ENCODE measurements at places on chromosomes 7 and 10. TPM values are rescaled to one million over a fixed set of nuclear protein-coding genes. Genes with fewer than 3 reads are reported as not detected.

DNA sequence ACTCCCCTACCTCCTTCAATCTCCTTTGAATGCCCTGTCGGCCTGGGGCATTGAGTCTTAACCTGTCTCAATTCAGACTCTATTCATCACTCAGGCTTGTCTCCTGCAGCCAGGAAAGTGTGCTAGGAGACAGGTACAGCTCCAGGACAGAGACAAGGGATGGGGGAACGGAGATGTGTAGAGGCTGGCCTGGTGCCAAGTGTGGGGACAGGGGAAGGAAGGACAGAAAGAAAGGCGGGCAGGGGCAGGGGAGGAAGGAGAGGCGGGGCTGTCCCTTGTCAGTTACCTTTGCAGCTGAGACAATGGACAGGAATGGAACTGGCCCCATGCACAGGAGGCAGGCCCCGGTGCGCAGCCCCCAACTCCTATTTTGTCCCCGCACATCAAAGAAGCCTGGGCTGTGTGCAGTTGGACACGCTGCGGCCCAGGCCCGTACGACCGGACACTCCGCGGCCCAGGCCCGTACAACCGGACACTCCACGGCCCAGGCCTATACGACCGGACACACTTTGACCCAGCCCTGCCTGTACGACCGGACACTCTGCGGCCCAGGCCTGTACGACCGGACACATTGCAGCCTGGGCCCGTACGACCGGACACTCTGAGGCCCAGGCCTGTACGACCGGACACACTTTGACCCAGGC lies 36.9 kb downstream of the CHST15 start:
- DNase-seq: no peak

- DNase-seq: no peak
Observed at GRCh38 chr10:119231654-119232053, 24.3 kb downstream of the GRK5 start.

- DNase-seq: no peak
Observed at GRCh38 chr10:131617113-131617858, 283.5 kb upstream of the PPP2R2D start.

DNA sequence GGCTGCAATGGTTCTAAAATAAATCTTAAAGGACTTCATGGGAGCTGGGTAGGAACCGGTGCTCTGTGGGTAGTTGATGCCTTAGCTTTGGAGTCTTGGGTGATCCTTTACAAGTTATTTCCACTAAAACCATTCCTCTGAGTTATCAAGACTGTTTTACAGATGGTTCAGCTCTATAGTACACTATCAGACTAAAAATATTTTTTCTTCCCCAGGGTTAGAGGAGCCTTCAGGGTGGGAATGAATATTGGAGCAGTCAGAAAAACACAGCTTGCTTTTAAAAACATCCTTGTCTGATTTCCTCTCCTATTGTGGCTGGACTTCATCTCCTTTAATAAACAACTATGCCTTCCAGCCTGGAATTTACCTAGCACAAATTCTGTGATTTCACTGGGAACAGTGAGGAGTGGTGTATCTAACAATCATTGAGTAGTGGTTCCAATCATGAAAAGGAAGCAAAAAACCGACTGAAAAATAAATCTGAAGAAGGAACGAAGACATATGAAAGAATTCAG lies 102.6 kb upstream of the AFAP1L2 start:
- no peak for DNase-seq

Gene POLR2J3
- polyA plus RNA-seq: 61.2 TPM

- no peak for DNase-seq
Observed at GRCh38 chr10:1360011-1360557, 303.9 kb downstream of the WDR37 start.

DNA sequence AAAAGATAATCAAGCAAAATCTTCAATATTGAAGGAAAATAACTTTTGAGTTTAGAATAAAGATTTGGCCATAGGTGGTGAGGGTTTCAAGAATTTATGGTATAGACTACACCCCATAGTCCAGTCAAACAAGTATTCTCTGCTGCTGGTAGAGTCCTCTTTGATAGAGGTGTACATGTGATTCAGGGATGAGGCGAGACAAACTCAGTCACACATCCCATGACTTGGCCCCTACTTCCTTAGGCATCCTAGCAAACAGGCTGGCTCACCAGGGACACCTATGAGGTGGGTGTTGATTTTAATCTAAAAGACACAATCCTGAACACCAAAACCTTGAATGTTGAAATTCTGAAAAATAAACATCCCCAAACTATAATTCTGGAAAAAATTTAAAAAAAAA lies 78.1 kb upstream of the SLC25A13 start:
- DNase-seq: no peak

Gene SLC18A2
- polyA plus RNA-seq: 1.2 TPM

DNA sequence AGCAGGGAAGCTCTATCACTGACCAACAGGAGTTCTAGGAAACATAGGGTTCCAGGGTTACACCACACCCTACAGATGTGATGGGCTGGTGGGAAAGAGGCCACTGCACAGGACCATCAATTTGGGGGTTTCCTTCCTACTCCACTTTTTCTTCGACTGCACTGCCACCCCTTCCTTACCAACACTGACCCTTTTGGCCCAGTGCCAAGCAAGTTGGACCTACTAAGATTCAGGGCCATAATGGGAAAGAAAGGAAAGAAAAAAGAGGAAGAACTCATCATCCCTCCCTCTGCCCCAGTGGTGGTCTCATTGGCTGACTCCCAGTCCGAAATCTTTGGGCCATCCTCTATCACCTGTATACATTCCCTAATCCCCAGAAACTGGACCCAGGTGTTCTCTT lies 6.1 kb upstream of the PLEKHS1 start:
- DNase-seq: no peak

GRCh38 chr10:90813594-90814365 lies 44.1 kb downstream of the HTR7 start:
- DNase-seq: no peak

Gene OR2A42
- polyA plus RNA-seq: not detected

DNA sequence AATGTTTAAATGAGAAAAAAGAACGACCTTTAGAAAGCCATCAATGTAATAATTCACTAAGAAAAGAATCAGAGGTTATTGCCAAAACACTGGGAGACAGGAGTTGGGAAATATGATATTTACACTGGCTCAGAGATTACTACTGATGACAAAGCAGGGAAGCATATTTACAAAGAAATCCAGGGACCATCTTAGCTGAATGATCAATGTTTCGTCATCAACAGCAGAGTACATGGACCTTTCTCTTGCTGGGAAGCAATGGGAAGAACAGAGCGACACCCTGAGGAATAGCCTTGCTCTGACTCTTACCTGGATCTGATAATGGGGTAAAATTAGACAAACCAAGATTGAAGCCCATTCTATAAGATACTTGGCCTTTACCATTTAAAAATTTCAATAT lies 1293.5 kb downstream of the XPNPEP1 start:
- DNase-seq: peak; percentile 66

Gene FFAR4
- polyA plus RNA-seq: not detected

DNA sequence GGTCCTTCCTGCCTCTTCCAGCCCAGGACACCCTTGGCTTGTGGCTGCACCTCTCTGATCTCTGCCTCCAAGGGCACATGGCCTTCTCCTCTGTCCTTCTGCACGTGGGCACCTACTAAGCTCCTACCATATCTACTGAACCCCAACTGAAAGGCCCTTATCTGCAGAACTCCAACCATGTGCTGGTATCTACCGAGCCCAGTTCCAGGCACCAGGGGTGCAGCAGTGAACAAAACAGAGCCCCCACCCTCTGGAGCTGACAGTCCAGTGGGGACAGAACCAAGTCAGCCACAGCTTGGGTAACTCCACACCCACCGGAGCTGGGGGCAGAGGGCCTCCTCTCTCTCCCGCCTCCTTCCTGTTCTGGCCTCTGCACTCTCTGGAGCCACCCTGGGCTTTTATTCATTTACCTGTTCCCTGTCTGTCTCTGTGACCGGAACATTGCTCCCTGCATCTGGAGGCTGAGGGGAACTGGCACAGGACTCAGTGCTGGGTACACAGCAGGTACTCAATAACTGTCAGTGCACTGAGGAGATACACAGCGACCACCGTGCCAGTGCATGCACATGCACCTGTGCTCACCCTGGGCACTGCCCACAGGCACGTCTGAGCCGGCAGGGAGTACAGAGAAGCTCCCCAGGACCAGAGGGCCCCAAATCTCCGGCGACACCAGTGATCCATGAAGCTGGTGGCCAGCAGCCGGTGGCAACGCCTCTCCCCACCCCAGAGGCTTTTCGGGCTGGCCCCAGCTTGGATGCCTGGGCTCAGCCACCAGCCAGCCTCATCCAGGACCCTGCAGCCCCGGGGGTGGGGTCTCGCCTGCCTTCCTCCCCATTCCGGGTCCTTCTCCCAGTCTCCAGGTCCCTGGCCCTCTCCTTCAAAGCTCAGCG lies 2.0 kb downstream of the MICALL2 start:
- no peak for DNase-seq

Gene MBL2
- polyA plus RNA-seq: not detected

GRCh38 chr7:124276005-124276622 lies 243.2 kb upstream of the TMEM229A start:
- no peak for DNase-seq

Gene VWA2
- not detected for polyA plus RNA-seq

Gene TNS3
- polyA plus RNA-seq: 17.2 TPM

DNA sequence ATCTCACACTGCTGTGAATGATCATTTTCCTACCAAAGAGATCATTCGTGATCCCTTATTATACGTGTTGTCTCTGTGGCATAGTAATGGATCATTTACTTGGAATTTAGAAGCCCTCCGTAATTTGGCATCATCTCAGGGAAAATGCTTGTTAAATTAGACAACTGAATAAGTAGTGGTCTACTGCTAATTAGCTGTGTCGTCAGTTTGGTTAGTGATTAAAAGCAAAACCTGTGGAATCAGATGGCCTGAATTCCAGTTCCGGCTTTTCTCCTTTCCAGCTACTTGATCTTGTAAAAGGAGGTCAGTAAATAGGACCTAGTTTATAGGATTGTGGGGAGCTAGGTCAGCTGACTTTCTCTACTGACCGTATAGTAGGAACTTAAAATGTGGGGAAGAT lies 65.6 kb downstream of the RBM33 start:
- no peak for DNase-seq

- peak; percentile 11 for DNase-seq
Observed at GRCh38 chr10:97032624-97033023, 153.1 kb downstream of the SLIT1 start.

Gene CALML3
- polyA plus RNA-seq: not detected

GRCh38 chr7:74505471-74506324 lies 52.0 kb downstream of the GTF2IRD1 start:
- no peak for DNase-seq

Gene WDFY4
- not detected for polyA plus RNA-seq

DNA sequence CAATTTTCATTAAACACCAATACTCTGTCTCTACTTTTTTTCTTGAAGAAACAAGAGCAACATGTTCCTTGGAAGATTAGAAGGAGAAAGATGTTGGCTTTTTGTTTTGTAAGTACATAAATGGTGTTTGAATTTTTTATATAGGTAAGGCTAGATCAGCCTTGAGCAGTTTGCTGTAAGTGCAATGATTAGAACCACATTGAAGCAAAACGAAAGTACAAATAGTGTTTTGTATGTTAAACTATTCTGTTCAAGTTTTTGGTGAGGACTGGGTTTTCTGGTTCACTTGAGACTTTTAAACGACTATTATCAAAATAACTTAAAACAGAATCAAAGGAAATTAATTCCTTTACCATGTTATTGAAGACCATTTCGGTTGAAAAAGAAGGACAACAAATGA lies 162.9 kb upstream of the NRP1 start:
- DNase-seq: peak; percentile 28

- DNase-seq: peak; percentile 88
Observed at GRCh38 chr7:44309271-44310091, 15.9 kb downstream of the CAMK2B start.

GRCh38 chr7:30873207-30873606 lies 38.4 kb upstream of the AQP1 start:
- DNase-seq: no peak

Gene MYOZ1
- polyA plus RNA-seq: 0.39 TPM

DNA sequence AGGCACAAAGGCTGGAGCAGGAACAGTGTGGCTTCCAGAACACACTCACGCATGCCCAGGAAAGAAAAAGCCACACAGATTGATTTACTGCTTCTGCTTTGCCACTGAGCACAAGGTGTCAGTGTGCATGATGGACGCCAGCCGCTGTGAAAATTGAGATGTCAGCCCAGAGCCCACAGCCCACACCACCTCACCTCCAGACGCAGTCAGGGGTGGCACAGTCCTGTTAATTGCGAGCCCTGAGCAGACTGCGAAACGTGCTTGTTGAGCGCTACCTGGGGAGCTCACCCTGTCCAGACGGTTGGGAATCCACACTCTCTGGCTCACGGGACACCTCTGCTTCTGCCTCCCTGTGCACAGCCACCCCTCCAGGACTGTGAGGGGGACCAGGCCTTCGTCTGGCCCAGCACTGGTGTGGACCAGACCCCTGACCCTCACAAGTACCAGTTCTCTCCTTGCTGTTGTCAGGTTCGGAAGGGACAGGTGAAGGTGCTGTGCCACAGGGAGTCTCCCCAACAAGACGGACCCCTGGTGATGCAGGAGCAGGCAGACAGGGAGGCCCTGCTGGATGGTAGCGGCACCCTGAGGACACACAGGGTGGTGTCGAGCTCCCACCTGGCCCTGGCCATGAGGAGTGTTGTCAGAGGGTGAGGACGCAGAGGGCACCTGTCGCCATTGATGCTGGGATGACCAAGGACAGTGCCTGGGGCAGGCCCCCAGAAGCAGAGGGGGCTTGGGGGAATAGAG lies 15.3 kb downstream of the RASGEF1A start:
- no peak for DNase-seq

DNA sequence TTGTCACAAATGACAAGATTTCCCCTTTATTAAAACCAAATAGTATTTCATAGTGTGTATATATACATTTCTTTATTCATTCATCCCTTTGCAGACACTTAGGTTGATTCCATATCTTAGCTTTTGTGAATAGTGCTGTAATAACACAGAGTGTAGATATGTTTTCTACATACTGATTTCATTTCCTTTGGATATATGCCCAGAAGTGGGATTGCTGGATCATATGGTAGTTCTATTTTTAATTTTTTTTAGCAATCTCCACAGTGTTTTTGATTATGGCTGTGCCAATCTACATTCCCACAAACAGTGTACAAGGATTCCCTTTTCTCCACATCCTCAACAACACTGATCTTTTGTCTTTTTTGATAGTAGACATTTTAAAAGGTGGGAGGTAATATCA lies 46.4 kb downstream of the CSTF2T start:
- peak; percentile 13 for DNase-seq

GRCh38 chr10:104548090-104548489 lies 93.0 kb upstream of the SORCS3 start:
- peak; percentile 50 for DNase-seq

Gene TDRD1
- polyA plus RNA-seq: not detected

Gene KAZALD1
- polyA plus RNA-seq: 34.4 TPM

- no peak for DNase-seq
Observed at GRCh38 chr10:46234431-46235060, 52.3 kb upstream of the ANTXRL start.

- no peak for DNase-seq
Observed at GRCh38 chr7:1488016-1488415, 16.2 kb downstream of the INTS1 start.

Gene MACC1
- polyA plus RNA-seq: 0.03 TPM

Gene LDB3
- 0.08 TPM for polyA plus RNA-seq

DNA sequence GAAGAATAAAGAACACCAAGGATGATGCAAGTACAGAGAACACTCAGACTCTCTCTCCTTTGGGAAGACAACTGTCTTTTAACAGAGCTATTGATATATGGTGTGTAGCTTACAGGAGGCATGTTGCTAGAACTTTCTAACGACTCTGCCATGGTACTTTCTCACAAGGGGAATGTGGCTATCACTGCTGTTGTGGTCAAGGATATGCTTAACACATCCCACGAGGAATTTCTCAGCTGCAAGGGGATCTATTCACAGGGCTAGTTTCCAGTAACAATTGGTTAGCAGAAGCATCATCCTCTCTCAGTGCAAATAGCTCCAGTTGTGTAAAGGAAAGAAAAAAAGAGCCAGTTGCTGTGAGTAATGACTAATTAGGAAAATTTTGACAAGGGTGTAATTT lies 826.0 kb downstream of the SORCS1 start:
- DNase-seq: peak; percentile 6

Gene C1QL3
- polyA plus RNA-seq: 0.39 TPM

Measured in GM23248 (cell line).